NCI-H1417 treated with DMSO at 0.1 percent for 48 hours (cell line): ENCODE measurements at places on chromosomes 4 and X.

- no peak for DNase-seq
Observed at GRCh38 chrX:136291824-136292223, 8.9 kb upstream of the ADGRG4 start.

GRCh38 chrX:115191490-115192243 lies 2.5 kb downstream of the RBMXL3 start:
- DNase-seq = no peak

DNA sequence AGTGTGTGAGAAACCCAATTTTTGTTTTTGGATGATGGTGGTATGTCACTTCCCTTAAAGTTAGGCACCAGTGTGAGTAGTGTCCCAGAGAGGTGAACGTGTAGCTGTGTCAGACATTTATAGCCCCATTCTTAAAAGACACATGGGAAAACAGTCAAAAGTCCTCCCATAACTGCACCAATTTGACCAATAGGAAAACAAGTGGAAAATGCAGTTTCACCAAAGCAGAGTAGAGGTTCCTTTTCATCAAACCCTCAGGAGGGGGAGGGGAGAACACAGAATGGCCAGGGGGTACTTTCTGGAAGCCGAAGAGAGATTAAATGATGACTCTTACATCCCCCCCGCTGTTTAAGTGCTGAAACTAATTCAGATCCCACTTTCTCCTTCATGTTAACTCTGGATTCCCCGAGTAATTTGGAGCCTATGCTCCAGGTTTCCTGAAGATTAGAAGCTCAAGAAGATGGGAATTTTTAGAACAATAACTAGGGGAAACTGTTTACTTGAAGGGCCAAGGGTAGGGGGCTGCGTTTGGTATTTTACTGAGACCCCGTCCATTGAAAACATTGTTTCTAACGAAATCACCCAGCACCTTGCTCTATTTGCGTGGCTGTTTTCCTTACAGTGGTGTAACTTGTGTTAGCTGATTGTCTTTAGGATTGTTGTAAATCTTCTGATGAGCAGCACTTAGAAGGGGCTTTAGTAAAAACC lies 2.1 kb upstream of the LEF1 start:
- no peak for DNase-seq

GRCh38 chrX:47146936-47147859 lies 2.2 kb downstream of the RBM10 start:
- DNase-seq = no peak

- DNase-seq = peak; percentile 1
Observed at GRCh38 chrX:81174286-81174685, 27.4 kb downstream of the HMGN5 start.

DNA sequence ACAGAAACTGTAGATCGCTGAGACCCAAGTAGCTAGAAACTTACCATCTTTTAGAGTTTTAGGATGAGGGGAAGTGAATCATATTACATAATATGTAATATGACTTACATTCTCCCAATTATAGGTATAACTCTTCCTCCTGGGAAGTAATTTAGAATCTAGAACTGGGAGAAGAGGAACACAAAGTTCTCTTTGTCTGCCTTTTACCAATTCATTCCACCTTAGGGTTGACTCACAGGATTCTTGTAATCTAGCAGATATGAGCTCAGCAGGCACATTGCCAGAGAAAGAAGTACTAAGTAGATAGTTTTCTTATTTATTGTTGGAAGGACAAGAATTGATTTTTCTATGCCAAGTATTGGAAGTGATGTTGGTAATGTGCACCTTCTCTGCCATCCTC lies 58.0 kb upstream of the CCSER1 start:
- no peak for DNase-seq

DNA sequence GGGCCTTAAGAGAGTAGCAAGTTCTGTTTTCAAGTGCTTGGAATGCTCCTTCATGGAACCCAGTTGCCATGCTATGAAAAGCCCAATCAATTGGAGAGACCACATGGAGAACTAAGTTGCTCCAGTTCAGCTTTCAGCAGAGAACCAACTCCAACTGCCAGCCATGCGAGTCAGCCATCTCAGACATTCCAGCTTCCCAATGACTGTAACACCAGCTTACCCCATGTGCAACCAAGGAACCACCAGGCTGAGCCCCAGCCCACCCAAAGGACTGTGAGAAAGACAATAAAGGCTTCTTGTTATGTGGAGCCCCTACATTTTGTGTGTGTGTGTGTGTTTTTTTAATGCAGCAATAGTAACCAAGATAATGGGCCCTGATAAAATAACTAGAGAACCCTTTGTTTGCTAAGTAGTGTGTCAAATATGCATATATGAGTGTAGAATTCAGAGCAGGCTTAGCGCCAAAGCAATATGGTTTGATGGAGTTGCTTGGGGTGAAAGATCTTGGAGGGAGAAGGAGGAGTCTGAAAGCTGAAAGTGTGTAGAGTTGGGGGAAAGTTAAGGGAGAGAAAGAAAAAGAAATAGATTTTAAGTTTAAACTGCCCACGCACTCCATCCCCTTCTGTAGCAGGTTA lies 35.0 kb upstream of the CCKAR start:
- DNase-seq = no peak

GRCh38 chr4:136881666-136882065 lies 650.6 kb downstream of the PCDH18 start:
- DNase-seq = no peak

- DNase-seq = no peak
Observed at GRCh38 chrX:94901849-94902248, 1227.8 kb downstream of the FAM133A start.

DNA sequence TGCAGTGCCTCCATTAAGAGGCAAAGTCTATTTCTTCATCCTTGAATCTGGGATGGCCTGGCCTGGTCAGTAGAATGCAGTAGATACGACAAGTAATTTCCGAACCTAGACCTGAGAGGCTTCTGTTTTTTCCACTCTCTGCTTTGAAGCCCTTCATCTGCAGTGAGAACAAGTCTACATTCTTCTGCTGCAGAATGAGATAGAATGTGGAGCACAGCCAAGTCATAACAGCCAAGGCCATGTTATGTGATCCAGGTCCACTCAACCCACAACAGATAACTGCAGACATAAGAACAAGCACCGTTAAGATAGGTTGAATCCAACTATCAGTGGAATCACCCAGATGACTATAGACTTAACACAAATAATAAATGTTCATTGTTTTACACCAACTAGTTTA lies 1297.7 kb downstream of the C4orf33 start:
- no peak for DNase-seq

DNA sequence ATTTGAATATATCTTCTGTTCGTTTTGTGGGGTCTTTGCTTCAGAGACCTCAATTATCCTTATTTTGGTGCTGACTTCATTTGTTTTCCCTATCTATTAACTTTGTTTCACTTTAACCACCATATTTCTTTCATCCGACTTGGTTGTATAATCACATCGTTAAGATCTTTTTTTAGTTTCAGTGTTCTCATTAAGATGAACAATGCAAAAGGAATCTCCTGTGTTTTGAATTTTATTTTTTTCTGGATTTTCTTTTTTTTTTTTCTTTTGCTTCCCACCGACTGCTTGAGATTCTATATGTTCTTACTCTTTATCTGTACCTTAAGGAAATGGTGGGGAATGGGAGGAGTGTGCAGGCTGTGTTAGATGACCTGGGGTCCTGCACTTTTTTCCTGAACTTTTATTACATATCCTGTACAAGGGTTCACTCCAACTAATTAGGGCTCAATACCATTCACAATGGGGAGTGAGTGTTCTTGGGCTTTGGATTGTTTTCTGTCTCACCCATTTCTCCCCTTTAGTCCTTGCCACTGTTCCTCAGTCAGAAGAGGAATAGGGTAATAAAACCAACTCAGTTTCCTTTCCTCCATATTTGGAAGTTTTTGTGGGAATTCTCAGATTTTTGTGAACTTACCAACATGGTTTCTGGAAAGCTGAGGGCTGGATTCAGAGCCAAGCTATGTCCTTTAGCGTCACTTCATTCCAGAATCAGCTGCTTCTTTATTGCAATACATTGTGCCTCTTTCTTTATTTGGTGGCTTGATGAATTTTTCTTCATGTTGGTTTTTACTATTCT lies 43.2 kb upstream of the BMPR1B start:
- DNase-seq = no peak

DNA sequence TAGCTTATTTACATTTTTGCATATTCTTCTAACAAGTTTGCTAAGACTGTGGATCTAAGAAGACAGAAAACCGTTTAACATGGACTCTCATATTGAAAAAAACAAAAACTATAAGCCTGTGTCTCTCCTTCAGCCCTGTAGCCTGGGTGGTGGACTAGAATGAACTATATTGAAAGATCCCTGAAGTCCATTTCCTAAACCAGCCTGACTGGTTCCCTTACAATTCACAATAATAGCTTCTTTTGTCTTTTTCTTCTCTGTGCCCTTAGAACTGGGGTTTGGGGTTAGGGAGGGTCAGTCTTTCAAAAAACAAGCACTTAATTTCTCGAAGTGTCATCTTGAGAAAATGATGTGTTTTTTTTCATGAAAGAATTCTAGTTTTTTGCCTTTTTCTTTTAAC lies 59.0 kb downstream of the GSTCD start:
- no peak for DNase-seq

- DNase-seq = no peak
Observed at GRCh38 chrX:39826813-39827543, 270.8 kb downstream of the BCOR start.

DNA sequence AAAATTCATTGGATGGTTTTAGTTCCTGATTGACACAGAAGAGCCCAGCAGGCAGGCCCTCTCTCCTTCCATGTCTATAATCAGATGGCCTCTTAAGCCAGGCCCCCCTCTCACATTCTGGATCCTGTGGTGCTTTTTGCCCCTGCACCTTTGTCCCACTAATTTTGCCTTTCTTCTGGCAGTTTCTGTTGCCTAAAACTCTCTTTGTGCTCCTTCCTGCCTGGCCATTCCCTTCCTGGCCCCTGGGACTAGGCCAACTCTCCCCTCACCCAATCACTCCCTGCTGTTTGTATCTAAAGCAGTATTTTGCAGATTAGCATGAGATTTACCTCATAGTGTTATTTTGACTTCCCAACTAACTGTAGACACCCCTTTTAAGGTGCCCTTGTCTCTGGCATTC lies 42.7 kb upstream of the DDX3X start:
- no peak for DNase-seq

GRCh38 chr4:53659112-53659511 lies 67.8 kb upstream of the LNX1 start:
- no peak for DNase-seq

DNA sequence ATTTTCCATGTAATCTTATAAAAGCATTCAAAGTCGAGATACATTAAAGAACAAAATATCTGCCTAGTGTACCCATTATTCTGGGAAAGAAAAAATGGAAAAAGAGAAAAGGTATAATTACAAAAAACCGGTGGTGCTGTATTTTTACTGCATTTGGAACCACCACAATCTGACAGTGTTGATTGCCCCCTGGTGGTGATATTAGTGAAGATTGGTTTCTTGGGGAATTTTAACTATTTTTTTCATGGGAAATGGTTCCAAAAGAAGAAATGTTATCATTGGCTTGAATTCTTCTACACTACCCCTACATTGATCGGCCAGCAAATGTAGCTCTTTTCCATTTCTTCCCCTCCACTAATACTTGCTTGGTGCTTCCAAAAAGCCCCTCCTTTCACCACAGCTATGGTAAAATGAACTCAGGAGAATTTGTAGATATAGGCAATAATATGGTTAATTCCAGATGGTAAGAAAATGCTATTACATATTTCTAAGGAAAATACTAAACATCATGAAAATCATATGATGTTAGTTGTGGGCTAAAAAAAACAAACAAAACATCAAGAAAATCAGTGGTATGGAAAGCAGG lies 50.0 kb downstream of the COX18 start:
- no peak for DNase-seq

DNA sequence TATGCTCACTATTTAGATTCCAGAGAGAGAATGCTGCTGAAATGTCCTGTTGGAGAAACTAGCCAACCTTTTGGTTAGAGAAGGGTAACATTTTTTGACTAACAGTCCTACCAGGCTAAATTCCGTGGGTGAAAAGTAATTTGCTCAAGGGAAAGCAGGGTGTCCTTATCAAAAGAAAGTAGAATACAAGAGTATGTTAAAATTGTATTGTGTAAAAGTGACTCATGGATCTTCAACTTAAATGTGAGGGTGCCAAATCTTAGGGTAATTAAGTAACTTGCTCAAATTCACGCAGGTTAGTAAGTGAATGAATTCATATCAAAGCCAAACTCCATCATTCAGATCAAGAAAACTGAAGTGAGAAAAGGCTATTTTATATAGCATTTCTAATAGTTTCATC lies 81.7 kb downstream of the PCDH7 start:
- DNase-seq = no peak

- DNase-seq = no peak
Observed at GRCh38 chr4:158292156-158292555, 81.9 kb downstream of the TMEM144 start.

DNA sequence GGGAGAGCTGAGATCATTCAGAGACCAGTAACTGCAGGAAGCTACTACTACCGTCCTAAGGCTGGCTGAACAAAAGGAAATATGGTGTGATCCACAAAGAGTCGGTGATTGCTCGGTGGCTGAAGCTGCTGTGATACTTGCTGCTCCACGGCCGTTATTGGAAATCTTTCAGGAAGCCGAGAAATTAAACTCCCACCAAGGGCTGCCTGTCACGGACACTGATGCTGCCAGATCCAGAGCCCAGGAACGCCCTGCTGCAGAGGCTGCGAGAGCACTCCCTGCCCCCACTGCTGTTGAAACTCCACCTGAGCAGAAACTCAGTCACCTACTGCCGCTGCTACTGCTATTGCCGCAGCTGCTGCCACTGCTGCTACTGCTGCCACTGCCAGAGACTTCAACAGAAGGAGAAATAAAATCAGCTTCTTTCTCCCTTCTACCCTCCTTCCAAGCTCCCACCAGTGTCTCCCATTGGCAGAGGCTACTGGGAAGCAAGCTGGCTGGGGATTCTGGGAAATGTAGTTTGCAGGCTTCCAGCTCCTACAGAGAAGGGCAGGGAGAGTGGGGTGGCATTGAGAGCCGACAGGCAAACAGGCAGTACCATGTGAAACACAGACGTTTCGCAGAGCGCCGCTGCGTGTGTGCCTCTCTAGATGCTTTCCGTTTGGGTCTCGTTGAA lies 126.0 kb upstream of the ENPP6 start:
- peak; percentile 2 for DNase-seq

GRCh38 chrX:17027931-17028330 lies 81.5 kb downstream of the REPS2 start:
- no peak for DNase-seq

- DNase-seq = no peak
Observed at GRCh38 chrX:21153033-21153432, 221.2 kb upstream of the CNKSR2 start.

- no peak for DNase-seq
Observed at GRCh38 chr4:165137205-165137604, 24.5 kb upstream of the TMEM192 start.

DNA sequence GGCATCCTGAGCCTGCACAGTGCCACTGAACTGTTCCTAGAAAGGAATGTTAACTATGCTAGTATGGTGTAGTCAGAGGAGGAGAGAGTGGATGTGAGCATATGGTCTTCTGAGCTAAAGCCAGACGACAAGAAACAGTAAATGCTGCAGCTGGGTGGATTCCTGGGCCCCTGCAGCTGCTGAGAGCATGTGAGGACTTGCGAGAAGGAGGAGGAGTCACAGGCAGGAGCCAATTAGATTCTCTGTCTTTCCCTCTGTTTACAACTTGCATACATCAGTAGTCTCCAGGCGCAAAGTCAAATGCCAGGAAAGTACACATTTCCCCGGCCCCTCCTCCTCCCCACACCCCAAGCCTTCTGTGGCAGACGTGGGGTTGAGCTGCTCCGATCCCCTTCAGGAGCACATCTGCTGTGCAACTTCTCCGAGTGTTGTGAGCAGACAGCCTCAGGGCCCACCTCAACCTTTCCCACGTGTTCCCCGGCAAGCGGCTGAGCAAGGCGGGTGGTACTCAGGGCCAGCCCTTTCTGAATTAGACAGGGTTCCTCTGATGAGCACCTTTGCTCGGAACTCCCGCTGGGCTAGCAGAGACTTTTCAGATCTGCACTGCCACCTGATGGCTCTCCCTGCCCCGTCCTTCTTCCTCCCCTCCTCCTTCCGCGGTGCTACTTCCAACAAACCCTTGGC lies 108.7 kb upstream of the ATP6AP2 start:
- peak; percentile 88 for DNase-seq
